ENCODE measurements at places on chromosomes 16 and 17. TPM values are rescaled to one million over a fixed set of nuclear protein-coding genes. Genes with fewer than 3 reads are reported as not detected.

The KCTD19 gene
- total RNA-seq = 2.1 TPM

The LRRC37A3 gene
- total RNA-seq = 59.5 TPM

The HID1 gene
- 25.1 TPM for total RNA-seq

The TBC1D3D gene
- not detected for total RNA-seq

The SREBF1 gene
- total RNA-seq = 26.3 TPM

The CDK5R1 gene
- total RNA-seq = 176 TPM

The DNASE1 gene
- total RNA-seq = 39.9 TPM

The ARL5C gene
- not detected for total RNA-seq

The NACA2 gene
- not detected for total RNA-seq

The NPIPB13 gene
- 2.5 TPM for total RNA-seq

The ITGAE gene
- 13.6 TPM for total RNA-seq

The LPCAT2 gene
- 16.1 TPM for total RNA-seq

The SHBG gene
- not detected for total RNA-seq

The PLA2G10 gene
- total RNA-seq = not detected

The LRRC36 gene
- 9.5 TPM for total RNA-seq

Data from diencephalon (tissue), 1 donor.